NCI-H524 treated with DMSO at 0.1 percent for 48 hours (cell line): ENCODE measurements at places on chromosomes 4 and X.

DNA sequence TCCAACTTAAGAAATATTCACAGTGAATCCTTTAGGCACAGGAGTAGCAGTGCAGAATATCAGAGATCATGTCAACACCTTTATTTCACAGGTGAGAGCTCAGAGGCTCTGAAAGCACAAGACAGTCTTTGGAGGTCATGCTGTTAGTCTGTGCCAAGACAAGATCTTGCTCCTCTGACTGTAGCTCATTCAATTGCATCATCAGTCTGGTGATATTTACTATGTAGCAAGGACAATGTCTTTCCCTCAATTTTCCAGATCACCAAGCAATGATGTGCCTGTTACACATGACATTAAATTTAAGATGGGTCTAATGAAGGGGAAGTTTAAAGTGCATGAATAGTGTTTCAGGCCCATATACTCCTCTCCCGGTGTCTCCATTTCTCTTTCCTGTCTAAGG lies 277.5 kb downstream of the IL15 start:
- DNase-seq: no peak

DNA sequence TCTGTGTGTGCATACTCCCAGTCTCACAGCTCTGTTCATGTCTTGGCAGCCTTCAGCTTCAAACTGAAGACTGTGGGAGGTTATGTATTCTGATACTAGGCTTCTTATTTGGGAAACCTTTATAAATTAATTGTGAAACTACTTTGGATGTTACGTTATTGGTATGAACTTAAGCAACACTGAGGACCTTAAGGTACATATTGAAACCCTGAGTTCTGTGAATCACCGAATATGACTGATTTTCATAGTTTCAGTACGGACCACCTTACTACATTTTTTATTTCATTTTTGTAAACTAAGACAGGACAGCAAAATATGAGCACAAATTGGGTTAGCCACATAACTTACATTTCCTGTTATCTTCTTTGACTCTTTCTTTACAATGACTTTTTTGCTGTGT lies 498.4 kb downstream of the PDGFC start:
- no peak for DNase-seq

DNA sequence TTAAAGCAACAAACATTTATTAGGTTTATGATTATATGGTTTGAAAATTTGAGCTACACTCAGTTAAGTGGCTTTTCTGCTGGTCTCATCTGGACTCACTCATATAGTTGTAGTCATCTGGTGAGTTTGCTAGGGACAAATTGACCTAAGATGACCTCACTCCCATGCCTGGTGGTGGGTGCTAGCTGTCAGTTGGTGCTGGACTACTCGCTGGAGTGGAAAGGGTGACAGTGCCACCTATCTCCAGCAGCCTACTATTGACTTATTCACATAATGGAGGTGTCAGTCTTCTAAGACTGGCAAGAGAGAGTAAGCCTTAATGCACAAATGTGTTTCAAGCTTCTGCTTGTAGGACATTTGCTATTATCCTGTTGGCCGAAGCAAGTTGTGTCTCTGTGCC lies 88.2 kb downstream of the TASL start:
- no peak for DNase-seq

DNA sequence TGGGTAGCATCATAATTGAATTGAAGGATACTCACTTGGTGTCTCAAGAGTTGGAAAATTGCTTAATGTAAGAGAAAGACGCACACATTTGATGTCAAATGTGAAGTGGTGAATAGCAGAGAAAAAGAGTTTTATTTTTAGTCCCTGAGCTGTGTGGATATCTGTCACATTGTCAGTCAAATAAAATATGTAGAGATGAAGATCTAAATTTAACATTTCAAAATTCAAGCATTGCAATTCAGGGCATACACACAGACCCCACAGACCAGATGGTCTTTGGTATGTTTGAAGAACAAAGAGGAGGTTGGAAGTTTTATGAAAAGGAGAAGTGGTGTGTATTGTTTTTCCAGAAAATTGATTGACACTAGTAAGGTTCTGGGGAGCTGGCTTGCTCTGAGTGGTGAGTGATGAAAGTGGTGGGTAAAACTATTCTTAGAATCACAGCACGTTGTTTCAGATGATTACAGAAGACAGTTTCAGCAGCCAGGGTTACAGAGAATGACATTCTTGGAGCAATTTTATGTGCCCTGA lies 44.9 kb upstream of the BBS12 start:
- DNase-seq: no peak

DNA sequence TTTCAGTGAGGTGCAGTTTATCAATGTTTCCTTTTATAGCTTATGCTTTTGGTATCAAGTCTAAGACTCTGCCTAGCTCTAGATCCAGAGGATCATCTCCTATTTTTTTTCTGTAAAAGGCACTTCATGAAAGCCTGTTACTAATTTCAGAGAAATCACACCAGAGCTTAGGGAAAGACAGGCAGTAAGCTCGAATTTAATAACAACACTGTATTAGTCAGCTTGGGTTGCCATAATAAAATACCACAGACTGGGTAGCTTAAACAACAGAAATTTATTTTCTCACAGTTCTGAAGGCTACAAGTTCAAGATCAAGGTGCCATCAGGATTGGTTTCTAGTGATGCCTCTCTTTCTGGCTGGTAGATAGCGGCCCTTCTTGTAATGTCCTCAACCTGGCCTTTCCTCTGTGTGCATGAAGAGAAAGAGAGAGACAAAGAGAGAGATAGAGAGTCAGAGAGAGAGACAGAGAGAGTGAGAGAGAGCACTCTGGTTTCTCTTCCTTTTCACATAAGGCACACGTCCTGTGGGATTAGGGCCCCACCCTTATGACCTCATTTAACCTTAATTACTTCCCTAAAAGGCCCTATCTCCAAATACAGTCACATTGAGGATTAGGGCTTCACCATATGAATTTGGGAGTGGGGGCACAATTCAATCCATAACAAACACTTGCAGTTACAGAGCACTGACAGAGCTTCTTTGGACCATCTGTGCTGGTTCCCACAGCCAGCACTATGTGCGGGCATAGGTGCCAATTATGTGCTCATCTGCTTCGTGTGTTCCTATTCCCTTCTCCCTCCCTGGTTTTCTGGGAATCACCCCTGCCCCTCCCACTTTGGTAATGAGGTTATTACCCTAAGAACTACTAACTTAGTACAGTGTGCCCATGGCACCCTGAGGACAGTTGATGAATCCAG lies 114.8 kb upstream of the MED14 start:
- DNase-seq: no peak

DNA sequence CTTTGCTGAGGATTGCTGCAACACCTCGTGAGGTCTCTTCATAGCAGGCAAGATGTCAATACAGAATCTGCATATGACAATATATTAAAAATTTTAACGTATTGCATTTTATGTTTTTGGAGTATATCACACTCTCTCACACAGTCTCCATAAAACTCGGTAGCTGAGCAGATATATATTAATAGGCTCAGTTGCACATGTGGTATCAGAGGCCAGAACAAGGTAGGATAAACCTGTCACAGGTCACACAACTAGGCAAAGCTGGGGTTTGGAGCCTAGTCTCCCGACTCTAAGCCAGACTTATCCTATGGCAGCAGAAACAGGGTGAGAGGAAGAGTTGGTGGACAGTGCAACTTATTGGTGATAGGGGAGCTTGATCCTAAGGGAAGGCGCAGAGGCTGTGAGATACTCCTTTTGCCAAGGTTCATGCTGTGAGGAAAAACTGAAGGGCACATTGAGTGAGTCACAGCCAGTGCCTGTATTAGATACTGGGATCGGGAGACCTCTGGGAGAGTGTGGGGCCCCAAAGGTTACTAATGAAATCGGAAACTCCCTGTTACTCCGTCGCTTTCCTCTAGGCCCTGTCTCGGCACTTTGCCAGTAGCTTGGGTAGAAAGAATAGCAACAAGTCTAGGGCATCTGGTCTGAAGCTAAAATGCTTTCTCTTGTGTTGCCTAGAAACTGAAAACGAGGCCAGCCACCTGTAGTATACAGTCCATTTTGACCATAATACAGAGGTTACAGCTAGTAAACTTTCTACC lies 195.7 kb downstream of the ARHGAP10 start:
- no peak for DNase-seq

DNA sequence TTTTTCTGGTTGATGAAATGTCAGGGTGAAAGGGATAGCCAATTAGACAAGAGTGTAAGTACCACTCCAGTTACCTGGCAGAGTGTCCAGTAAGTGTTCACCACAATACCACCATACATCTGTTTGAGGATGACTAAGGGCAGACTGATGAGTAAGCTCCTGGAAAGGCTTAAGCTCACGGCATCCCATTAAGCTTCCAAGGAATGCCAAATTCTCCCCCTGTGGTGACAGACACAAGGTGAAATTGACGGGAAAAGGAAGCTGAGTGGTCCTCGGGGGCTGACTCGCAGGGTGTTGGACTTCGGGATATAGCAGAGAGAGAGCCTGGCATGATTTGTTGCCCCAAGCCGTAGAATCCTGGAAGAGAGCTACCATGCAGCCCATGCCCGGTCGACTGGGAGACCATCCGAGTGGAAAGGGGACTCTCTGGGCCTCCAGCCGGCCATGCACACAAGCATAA lies 7.6 kb upstream of the BST1 start:
- no peak for DNase-seq

DNA sequence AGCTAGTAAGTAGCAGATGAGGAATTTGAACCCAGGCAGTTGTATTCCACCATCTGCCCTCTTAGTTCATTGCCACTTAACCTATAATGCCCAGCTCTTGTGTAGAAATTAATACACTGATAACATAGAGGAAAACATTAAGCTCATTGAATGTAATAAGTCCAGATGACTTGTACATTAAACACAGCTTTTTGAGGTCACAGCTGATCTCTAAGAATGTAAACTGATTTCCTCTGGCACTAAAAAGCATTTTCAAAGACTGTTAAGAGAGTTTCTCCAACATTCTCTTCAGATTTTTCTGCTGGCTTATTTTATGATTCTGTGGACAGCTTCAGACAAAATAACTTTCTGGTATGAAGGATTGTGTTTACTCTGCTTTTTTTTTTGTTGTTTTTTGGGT lies 42.7 kb downstream of the HPRT1 start:
- no peak for DNase-seq

DNA sequence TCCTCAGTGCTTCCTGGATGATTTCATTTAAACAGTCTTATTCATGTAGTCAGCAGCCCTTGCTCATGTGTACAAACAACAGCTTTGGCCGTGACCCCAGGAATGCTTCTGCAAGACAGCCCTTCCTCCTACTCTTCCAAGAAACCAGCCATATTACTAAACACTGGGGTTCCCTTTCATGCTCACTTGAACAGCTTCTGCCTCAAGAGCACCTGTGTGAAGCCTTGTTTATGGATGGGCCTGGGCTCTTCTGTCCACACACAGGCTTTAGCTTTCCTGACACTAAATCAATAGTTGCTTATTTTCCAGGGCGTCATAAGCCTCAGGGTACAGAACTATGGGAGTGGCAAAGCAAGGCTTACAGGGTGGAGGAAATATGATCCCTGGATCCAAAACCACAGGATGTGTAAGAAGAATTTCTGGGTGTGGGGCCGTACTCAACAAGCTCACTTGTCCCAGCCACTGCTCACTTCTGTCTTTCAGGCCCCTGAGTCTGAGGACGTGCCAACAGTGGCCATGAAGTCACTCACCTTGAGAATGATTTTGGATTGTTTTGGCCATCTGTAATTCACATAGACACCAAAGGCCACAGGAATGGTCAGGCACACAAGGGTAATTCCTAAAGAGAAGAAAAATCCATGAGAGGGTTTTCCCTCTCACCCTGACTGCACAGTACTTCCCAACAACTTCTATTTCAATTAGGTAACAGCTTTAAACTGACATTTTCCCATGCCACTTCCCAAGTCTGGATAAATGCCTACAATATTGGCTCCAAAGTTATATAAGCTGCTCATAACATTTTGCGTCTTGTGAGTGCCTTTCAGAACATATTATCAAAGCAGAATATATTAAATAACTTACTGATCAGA lies 17.7 kb downstream of the SLC10A6 start:
- DNase-seq: no peak

GRCh38 chr4:122702939-122703338 lies 29.6 kb upstream of the BBS12 start:
- DNase-seq: no peak

GRCh38 chr4:2043396-2044118 lies 15.6 kb upstream of the NAT8L start:
- DNase-seq: no peak

DNA sequence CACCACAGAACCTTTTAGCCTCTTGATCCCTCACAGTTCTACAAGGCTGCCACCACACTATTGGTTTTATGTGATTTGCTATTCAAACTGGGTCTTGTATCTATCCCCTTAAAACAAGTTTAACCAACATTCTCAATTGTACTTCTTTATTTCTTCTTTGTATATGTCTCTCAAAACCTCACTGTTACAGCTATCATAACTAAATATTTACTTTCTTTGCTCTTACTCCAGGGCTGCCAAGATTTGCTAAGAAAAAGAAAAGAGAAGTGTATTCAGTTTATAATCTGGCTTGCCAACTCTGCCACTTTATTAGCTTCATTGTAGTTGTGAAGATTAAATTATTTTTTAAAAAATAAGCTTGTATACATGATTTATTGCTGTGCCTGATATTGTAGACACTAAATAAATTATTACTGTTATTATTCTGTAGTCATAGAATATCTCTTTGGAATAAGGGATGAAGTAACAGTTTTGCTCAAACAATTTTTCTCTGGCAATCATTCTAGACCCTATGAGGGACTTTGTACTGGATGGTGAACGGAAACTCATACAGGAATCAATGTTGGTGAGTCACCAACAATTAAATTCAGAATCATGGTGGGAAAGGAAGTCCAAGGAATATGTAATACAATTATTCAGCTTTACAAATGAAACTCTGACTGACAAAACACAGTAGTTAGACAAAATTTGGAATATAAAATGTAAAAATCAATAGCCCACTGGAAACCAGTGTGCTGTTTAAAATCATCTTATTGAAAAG lies 127.1 kb upstream of the DCAF8L1 start:
- no peak for DNase-seq

GRCh38 chr4:98260047-98260578 lies 1.1 kb upstream of the RAP1GDS1 start:
- no peak for DNase-seq

DNA sequence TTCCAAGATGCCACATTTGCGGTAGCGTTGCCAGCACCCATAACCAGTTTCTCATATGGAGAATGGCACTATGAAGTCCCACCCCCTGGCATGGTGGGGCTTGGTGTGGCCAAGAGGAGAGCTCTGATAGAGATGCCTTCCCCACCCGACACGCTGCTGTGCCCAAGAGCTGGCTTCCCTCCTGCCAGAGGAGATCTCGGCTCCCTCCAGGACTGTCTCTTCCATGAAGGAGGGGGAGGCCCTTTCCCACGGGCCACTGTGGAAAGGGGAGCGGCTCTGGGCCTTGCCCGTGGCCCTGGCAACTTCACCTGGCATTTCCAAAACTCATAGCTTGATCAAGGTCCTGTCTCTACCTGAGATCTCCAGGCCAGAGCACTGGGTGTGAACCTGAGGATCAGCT lies 217.3 kb upstream of the PSAPL1 start:
- no peak for DNase-seq

DNA sequence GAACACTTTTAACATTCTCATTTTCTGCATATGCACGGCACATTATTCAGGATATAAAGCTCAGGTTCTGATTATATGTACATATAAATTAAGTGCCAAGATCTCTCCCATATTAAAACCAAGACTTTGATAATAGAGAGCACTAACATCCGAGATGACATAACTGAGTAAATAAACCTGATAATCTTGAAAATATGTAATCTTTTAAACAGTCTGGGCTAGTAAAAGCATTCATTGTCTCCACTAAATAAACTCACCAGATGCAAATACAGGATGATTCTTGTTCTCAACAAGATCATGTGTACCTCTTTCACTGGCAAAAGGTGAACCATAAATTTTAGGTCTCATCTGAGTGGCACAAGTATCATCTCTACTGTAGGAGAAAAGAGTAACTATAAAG lies 942.2 kb downstream of the TRAM1L1 start:
- no peak for DNase-seq
